ENCODE measurements at places on chromosomes 16 and 17.

DNA sequence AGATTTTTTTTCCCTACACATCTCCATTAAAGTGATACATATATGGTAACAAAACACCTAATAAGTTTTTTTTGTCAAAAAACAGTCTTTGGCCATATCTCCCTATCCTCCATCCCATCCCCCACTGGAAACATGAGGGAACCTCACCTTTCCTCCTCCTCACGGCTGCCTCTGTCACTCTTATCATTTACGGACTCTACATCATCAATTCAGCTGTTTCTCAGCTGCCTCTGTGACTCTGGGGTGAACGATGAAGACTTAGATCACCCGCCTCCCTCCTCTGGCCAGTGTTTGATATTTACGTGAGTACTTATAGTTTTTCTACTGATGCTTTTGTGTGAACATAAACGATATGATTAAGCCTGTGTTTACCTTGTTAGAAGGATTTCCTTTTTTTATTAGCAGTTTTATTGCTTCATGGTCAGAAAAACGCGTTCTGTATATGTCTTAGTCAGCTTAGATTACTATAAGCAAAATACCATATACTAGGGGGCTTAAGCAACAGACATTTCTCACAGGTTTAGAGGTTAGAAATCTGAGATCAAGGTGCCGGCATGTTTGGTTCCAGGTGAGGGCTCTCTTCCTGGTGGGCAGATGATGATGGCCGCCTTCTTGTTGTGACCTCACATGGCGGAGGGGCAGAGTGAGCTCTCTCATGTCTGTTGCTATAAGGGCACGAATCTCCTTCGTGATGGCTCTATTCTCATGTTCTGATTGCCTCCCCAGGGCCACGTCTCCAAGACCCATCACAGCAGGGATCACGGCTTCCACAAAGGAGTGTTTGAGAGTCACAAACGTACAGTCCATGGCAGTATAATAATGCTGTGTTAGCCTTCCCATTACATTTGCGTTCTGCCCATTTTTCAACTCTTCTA is 32.1 kb downstream of the DNAH17 start:
- no peak for DNase-seq

DNA sequence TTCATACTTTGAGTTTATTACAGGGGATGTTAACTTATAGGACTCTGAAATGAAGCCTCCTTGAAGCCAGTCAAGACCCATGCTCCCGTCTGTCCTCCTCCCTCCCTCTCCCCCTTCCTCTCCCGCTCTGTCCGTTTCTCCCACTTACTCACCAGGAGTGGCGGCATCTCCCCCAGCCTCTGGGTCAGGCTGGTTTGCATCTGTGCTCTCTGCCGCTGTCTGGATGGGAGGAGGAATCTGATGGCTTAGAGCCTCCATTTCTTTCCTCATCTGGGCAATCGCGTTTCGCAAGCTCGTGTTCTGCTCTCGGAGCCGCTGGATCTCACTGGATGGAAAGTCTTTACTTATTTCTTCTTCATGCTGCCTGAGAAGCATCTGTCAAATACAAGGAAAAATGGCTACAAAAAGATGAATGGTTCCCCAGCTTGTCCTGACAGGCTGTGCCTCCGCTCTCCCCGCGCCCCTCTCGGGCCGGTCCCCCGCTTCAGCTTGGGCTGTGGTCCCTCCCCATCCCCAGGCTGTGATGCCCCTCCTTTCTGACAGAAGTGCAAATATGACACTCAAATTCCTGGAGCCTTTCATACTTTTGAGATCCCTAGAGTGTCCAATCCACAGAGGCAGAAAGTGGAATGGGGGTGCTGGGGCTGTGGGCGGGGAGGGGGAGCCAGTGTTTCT is 40.0 kb downstream of the CCDC57 start:
- DNase-seq, result no peak

DNA sequence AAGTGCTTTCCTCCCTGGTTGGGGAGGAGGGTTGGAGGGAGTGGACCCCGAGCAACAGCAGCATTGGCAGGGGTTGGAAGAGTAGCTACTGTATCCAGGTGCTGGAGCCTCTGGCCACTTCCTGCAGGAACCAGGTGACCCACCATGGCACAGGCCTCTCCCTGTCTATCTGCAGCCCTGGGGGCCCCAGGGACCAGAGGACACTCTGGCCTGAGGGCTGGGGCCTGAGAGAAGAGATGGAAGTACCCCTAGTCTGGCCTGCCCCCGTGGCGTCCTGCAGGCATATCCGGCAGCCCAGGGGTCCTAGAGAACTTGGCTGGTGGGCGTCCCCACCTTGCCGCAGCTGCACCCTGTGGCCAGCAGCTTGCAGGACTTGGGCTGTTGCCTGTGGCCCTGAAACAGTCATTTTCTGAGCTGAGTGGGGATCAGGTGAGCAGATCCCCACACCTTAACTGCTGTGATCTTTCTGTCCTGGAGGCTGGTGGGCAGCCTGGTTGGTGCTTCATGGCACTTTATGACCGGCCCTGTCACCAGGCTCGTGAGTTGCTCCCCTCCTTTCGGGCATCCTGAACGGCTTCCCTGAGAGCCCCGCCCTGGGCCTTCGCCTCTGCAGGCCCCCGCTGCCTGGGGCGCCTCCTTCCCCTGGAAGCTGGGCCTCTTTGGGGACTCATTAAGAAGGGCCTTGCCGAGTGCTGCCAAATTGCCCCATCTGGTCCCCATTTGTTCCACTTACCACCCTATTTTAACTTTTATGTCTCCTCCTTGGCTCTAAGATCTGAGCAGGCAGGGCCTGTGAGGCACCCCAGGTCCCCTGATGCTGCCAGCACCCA is 298.6 kb downstream of the SEC14L1 start:
- no peak for DNase-seq

DNA sequence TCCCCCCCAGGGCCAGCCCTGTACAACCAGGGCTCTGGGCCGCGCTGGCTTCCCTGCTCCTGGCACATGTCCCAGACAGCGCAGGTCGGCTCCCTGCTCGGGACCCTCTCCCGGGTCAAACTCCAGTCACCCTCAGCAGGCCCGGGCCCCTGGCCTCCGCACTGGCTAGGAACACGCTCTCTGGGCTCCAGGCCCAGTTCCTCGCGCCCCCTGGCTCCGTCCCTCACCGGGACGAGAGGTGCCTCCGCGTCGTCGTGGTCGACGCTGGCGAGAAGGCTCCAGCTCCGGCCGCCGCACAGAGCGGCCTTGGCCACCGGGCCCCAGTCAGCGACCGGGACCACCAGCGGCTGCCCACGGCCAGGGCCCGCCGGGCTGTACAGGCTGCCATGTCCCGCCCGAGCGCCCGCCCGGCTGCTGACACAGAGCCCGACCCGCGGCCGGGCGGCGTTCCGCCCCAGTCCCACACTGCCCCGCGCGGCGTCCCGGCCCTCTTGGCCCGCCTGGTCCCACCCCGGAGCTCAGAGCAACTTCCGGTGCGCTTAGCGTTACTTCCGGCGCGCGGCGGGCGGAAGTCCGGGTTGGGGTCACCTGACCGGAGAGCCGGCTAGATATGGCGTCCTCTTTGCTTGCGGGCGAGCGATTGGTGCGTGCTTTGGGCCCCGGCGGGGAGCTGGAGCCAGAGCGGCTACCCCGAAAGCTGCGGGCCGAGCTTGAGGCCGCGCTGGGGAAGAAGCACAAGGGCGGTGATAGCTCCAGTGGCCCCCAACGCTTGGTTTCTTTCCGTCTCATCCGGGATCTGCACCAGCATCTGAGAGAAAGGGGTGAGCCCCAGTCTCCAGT is at the start of gene POLDIP2:
Gene POLDIP2, minus strand, starts transcription at position 467 of the 840 bp plus-strand sequence. Its CDS starts 79 bp downstream, at position 388.
- peak; percentile 94 for DNase-seq

GRCh38 chr16:4309833-4310266 is 6.0 kb upstream of the GLIS2 start:
- peak; percentile 79 for DNase-seq

DNA sequence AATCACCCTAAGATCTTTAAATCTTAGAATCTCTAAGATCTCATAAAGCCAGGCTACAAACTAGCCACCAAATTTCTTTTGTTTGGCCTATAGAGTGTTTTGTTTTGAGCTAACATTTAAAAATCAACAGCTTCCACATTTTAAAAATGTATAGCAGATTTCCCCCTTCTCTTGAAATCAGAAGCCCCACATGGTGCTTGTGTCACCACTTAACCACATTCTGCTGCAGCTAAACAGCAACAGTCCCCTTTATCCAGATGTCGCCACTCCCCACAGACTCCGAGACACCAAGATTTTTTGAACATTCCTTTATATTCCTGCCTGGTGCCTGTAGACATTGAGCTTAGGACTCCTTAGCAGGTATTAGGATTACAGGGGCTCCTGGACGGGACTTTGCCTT is 16.0 kb downstream of the GUCY2D start:
- DNase-seq, result no peak

DNA sequence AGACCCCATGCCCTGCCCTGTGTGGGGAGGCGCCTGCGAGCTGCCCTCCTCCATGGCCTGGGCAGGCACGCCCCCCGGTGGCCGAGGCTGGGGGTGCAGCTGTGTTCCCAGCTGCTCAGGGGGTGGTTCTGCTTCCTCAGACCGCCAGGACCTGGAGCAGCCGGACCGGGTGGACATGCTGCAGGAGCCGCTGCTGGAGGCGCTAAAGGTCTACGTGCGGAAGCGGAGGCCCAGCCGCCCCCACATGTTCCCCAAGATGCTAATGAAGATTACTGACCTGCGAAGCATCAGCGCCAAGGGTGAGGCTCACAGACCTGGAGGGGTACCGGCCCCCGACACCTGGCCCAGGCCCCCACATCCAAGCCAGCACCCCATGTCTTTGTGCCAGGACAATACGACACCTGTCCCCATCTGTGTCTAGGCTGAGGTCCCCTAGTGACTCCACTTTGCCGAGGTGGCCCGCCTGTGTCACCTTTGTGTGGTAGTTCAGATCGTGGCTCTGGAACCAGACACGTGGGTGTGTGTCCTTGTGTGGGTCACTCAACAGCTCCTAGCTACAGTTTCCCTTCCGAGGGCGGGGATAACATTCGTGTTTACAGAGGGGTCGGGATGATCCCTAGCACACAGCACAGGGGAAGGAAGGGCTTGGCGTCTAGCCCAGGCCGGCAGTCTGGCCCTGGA is 9.3 kb downstream of the GJD3 start:
- DNase-seq, result peak; percentile 44

DNA sequence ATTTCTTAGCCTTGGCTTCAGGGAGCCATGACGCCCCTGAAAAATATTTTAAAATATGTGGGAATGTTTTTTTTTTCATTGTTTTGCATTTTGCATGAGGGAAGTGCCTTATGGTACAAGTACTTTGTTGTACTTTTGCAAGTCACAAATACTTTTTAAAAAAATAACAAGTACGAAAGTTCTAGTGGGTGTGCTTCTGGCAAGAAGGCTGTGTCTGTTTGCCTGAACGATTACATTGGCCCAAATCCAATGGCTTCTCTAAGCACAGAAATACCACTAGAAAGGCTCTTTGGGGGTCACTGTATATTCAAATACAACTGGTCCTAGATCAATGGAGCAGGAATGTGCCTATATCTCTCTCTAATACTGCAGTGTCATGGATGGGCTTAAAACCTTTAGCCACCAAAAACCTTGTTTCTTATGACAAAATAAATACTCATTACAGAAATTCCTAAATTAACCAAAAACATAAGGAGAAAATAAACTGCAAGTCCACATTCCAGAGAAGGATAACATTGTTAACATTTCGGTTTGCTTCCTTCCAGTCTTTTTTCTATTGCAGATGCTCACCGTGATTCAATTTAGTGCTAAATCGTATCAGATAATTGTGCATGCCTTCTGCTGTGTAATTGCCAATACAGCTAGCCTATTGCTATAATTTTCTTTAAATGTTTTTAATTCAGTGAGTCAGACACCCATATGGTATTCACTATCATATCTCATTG is 97.4 kb downstream of the VAT1L start:
- DNase-seq, result no peak

DNA sequence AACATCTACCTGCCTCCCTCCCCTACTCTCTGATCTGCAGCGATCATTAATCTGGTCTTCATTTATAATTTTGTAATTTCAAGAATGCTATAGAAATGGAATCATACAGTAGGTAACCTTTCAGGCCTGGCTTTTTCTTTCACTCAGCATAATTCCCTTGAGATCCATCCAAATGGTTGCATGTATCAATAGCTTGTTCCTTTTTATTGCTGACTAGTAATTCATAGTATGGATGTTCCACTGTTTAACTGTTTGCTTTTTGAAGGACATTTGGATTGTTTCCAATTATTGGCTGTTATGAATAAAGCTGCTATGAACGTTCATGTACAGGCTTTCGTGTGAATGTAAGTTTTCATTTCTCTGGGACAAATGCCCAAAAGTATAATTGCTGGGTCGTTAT is 125.2 kb downstream of the USP31 start:
- DNase-seq, result no peak

DNA sequence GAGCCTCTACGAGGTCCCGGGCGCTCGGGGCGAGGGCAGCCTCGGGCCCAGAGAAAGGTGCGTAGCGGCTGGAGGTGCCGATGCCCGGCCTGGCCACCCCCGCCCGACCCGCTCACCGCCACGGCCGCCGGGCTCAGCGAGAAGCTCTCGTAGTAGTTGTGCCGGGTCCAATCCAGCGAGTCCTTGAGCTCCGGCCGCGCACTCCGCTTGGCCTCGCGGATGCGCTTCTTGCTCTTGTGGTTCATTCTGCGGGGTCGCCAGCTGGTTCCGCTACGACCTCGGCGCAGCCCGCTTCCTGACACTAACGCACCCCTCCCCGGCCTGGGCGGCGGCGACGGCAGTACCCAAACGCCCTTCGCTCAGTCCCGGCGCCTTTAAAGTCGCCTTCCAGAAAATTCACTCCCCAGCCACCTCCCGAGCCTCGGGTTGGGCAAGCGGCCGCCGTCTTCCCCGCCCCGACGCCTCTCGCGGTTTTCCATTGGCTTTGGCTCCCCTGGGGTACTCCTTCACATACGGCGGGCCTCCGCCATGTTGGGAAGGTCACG is at the start of gene JMJD6:
Gene JMJD6, minus strand, starts transcription at position 376 of the 545 bp plus-strand sequence. Its CDS starts 131 bp downstream, at position 245.
- DNase-seq, result peak; percentile 96

- peak; percentile 7 for DNase-seq
These were observed 172.7 kb downstream of the TANC2 start for GRCh38 chr17:63138713-63139112.

- no peak for DNase-seq
These were observed 16.3 kb downstream of the LRRC3C start for GRCh38 chr17:39943702-39944392.

DNA sequence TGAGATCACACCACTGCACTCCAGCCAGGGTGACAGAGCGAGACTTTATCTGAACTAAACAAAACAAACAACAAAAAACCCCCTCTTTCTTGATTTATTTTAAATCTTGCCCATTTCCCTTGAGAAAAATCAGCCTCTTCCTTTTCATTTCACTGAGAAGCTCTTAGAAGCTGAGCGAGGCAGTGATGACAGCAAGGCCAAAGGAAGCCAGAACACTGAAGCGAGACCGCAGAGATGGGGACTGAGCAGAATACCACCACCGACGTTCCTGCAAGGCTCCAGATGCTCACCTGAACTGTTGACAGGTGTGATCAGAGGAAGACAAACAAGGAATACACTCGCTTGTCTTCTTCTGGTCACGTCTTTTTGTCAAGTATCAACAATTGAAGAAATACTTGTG is 30.5 kb upstream of the IRF8 start:
- no peak for DNase-seq

DNA sequence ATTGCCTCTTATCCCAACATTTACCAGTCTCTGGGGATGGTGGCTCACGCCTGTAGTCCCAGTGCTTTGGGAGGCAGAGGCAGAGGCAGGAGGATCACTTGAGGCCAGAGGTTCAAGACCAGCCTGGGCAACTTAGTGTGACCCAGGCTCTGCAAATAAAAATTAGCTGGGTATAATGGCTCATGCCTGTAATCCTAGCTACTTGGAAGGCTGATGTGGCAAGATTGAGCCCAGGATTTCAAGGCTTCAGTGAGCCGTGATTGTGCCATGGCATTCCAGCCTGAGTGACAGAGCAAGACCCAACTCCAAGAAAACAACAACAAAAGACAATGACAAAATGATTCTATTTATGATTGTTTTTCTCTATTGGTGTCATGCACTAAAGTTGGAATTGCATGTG is 244.9 kb downstream of the RBFOX1 start:
- no peak for DNase-seq
